ENCODE measurements at places on chromosomes 3 and 15.

DNA sequence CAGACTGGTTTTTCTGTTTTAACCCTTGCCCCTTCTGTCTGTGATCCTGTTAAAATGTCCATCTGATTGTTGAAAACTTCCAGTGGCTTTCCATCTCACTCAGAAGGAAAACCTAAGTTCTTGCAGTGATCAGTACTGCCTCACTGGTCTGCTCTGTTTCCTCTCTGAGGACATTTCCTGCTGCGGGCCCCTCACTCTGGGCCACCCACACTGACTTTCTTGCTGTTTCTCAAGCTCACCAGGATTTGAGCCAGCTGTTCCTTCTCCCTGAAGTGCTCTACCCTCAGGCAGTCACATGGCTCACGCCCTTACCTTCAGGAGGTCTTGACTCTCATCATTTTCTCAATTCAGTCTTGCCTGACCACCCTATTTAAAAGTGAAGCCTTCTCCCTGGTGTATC is 1.8 kb downstream of the GRK7 start:
- DNase-seq = no peak

GRCh38 chr3:146156095-146156494 is 4.9 kb downstream of the PLOD2 start:
- no peak for DNase-seq

DNA sequence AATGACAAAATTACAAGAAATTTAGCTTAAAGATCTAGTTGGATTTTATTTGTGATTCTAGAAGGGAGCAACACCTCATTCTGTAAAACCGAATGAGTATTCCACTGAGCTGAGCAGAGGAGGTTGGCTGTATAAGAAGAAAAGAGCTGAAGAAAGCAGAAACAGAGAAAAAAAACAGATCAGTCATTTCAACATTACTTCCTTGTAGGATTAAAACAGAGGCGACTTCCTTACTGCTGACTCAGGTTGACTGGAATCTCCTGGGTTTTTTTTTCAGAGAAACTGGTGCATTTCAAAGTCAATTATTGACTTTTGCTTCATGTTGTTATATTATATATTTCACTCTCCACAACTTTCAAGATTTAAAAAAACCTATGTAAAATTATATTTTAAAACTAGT is 368.1 kb upstream of the UBE2E2 start:
- DNase-seq = no peak

- DNase-seq = no peak
Measured at GRCh38 chr3:43951813-43952212, 261.1 kb downstream of the ABHD5 start.

DNA sequence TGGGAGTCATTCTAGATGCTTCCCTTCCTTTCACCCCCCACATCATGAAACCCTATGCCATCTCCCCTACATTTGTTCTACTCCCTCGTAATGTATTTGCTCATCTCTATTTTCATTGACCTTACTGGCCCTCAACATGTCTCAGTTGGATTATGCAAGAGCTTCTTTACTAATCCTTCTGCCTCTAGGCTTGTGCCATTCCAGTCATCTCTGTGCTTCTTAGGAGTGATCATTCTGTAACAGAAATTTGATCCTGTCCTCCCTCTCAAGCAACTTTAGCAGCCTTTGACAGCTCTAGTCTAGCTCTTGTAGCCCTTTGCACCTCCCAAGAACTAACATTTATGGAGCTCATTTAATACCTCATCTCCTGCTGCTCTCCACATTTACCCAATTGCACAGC is 64.7 kb downstream of the ISL2 start:
- no peak for DNase-seq

- peak; percentile 31 for DNase-seq
Measured at GRCh38 chr3:104102386-104102785, 1264.3 kb upstream of the ALCAM start.

DNA sequence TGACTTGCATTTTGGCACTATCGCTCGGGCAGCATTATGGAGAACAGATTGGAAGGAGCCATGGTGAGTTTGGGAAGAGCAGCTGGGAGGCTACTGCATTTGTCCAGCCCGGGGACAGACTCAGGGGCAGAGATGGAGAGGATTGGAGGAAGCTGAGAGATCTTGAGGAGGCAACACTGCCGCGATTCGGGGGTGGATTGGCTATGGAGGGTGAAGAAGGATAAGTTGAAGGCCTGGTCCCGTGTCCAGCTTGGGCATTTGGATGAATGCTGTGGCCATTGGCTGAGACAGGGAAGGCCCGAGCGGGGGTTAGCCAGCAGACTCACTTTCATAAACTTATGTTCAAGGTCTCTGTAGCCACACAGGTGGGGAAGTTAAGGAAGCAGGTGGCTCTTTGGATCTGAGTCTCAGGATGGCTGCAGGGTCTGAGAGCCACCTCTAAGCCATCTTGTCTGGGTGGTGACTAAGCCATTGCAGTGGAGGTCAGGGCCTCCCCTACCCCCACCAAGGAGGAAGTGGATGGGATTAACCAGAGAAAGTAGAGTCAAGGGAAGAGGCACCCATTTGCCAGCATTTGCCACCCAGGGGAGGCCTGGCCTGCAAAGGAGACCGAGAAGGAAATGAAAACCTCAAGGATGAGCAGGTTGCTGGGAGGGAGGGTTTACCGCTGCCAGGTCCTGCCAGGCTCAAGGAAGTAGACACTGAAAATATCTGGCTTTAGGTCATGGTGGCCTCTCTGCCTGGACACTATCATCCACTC is 144.0 kb upstream of the TLE3 start:
- no peak for DNase-seq

GRCh38 chr3:33860373-33861050 is 62.1 kb downstream of the PDCD6IP start:
- no peak for DNase-seq

DNA sequence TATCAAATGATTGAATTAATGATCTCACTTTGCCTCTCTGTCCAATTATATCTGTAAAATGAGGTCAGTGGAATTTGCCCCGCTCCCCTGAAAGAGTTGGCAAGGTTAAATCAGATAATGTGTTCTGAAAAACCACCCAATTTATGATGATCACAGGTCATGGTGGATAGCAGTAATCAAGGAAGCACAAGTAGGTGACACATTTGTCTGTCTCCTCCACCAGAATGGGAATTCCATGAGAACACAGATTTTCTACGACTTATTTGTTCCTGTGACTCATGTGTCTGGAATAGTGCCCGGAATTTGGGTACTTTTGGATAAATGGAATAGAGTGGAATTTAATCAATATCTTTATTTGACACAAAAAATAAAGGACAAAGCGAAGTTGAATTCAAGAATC is 220.9 kb upstream of the SUCLG2 start:
- DNase-seq = no peak

- no peak for DNase-seq
Measured at GRCh38 chr15:72585476-72586058, 68.9 kb upstream of the GOLGA6B start.

GRCh38 chr3:130465521-130465920 is 51.5 kb upstream of the COL6A6 start:
- DNase-seq = no peak

- DNase-seq = peak; percentile 89
Measured at GRCh38 chr15:90934256-90934948, 683 bp upstream of the UNC45A start.

- DNase-seq = no peak
Measured at GRCh38 chr15:85414037-85414436, 33.6 kb downstream of the AKAP13 start.

DNA sequence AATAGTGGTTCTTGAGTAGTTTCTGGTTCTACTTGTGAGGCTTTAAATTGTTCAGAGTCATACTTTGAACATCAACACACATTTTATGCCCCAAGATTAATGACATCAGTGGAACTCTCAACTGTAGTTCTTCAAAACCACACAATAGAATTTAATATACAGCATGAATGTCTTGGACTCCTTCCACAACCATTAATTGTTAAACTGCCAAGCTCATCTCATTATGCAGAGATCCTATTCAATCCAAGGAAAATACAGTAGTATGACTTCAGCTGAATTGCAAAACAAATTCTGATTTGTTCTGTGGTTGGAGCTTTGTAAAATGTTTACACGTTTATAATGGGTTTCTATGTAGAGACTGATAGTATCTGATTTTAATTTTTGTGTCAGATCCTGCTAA is 199.2 kb upstream of the SLC2A2 start:
- DNase-seq = no peak

DNA sequence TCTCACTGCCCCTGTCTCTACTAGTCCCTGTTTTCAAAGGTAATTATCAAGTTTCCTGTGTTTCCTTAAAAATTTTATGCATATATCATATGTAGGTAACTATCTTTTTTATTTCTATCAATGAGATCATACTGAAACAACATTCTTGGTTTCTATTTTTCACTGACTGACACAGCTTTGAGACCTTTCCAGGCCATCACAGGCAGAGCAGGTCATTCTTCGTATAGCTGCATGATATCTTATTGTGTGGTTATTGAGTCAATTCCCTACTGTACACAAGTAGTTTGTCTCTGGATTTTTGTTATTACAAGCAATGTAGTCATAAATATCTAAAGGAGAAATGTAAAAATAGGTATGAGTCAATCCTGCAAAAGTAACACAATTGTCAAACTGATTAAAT is 169.6 kb downstream of the CFAP20DC start:
- DNase-seq = no peak

- no peak for DNase-seq
Measured at GRCh38 chr15:69782139-69782658, 315.5 kb downstream of the TLE3 start.

- no peak for DNase-seq
Measured at GRCh38 chr3:177831361-177831760, 634.1 kb upstream of the TBL1XR1 start.

GRCh38 chr15:91268510-91268909 is 168.5 kb downstream of the SV2B start:
- DNase-seq = peak; percentile 8

- DNase-seq = peak; percentile 29
Measured at GRCh38 chr3:52052831-52053306, 3.5 kb downstream of the DUSP7 start.

DNA sequence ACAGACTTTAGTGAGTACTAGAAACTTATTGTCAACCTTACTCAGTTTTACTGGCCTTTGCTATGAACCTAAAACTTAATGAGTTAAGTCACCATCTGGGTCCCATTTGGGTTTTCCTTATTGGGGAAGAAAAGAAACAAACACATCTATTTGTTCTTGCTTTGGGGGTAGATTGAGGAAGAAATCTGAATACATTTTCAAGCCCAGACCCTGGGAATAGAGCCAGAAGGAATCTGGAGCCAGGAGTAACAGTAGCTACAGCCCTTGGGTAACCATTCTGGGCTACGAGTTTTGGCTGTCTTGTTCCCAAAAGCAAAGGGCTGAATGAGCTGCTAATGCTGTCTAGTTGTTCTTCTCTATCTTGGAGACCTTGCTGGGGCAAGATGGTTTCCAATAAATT is 16.5 kb downstream of the SLC12A1 start:
- DNase-seq = no peak

GRCh38 chr15:69161878-69162213 is 1.4 kb downstream of the GLCE start:
- DNase-seq = no peak

DNA sequence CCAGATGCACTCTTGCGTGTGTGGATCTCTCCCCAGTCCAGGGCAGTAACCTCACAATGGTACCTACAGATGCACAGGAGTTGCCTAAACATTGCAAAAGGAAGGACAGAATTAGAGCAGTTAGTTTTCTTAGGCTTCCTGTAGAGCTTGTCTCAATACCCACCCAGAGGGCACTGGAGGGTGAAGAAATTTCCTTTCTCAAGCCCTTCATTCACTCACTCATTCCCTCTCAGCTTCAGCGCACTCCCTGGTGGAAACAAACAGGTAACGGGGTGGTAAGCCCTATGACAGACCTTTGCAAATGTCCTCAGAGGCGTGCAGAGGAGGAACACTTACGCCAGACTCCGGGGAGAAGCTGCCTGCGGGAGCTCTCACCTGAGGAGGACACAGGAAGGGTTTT is 267.4 kb upstream of the HES1 start:
- DNase-seq = peak; percentile 65

DNA sequence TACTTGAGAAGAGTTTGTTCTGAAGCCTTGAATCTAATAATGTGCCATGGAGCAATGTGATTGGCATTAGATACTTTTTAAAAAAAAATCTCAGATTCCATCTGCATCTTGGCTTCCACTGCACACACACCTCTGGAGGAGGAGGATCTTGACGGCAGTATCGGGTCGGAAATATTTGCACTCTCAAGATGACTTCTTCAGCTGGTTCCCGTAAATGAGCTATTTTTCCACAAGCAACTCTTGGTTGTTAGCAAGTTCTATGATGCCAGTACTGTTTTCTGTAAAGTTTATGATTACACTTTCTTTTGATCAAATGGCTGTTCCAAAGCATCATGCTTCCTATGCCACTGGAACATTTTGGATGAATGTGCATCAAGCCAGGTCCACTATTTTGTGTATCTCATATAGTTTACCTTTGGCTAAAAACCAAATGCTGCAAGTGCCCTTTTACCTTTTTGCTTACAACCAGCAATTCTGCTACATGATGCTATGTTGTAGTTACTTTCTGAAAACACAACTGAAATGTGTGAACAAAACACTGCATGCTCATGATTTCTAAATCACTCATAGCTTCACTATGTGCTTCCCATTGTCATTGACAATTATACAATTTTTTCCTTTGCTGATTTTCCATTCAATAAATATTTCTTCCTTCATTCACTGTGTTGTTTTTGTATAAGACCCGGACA is 43.8 kb downstream of the CCR3 start:
- DNase-seq = no peak

DNA sequence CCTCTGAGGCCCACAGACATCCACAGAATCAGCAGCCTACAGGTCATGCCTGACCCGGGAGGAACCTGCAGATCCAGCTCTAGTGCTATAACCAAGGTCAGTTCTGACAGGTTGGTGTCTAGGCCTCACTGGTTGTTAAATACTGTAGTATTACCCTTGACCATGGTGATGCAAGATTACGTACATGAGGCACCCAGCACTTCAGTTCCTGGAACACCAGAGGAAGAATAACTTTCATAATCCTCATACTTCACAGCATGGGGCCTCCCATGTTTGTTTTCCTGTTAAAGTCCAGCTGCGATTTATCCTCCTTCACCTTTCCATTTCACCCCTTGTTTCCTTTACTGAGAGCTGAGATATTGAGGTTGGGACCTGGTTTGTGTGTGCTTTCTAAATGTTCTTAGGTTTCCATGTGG is 34.4 kb upstream of the GLCE start:
- DNase-seq = no peak

DNA sequence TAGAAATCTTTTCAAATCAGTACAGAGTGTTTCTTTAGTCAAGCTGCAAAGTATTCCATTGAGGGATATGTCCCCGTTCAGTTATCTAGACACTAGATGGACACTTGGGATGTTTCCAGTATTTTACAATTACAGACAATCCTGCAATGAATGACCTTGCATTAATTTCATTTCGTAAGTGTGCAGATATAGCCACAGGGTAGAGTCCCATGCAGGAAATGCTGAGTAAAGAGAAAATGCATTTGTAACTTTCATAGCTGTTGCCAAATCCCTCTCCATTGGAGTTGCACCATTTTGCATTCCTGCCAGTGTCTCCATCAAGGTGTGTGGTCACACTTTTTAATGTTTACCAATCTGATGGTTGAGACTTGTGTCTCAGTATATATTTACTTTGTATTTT is 92.5 kb downstream of the LIPC start:
- no peak for DNase-seq

GRCh38 chr15:82643992-82644391 is 3.2 kb downstream of the CPEB1 start:
- DNase-seq = no peak

GRCh38 chr3:46844881-46845312 is 18.3 kb downstream of the MYL3 start:
- no peak for DNase-seq

GRCh38 chr15:39869254-39869653 is 50.8 kb downstream of the GPR176 start:
- DNase-seq = no peak

- DNase-seq = no peak
Measured at GRCh38 chr15:42819786-42820185, 82.9 kb upstream of the CDAN1 start.
